ENCODE measurements at places on chromosomes 7 and 10.

DNA sequence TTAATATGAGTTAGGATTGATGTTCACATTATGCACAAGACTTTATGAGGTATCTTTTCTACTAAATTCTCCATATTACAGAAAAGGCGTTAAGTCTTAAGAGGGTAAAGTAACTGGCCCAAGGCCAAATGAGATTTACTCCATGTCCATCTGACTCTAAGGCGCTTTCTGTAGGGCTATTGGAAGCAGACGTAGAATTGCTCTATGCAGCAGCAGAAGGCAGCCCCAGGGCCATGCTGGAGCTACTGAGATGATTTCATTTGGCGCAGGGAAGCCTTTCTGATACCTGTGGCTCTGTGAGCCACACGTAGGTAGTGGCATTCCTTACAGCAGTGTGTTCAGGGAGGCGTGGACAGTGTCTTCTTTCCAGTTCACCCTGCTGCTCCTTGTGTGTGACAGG is 133.1 kb downstream of the SH2D4B start:
- DNase-seq, result no peak

GRCh38 chr10:96622013-96622787 is 35.4 kb upstream of the TM9SF3 start:
- no peak for DNase-seq

- no peak for DNase-seq
Measured at GRCh38 chr7:100132697-100133151, 6.0 kb downstream of the MBLAC1 start.

GRCh38 chr7:17355050-17355449 is 56.6 kb downstream of the AHR start:
- DNase-seq, result no peak

DNA sequence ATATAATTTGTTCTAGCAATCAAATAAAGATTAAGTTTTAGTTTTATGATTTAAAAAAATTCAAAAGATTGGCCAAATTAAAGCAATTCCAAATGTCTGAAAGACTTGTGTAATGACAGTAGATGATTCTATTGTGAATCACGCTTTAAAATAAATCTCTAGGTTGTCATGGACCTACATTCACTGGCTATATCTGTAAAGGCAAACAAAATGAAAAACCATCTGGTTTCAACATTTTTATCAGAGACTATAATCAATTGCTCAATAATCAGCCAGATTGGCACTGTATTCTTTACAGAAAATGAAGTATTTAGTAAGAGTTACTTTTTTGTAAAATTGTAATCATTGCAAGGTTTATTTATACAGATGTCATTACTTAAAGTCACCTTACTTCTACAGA is 60.7 kb downstream of the DGKB start:
- no peak for DNase-seq

Measured in type B pancreatic cell (in vitro differentiated cells).